ENCODE measurements at places on chromosomes 1 and 21.
A peak's percentile ranks its signal among the peaks of the same experiment; 100 is the strongest.

GRCh38 chr21:15534450-15534886 is 195.3 kb upstream of the USP25 start:
- DNase-seq, result no peak

DNA sequence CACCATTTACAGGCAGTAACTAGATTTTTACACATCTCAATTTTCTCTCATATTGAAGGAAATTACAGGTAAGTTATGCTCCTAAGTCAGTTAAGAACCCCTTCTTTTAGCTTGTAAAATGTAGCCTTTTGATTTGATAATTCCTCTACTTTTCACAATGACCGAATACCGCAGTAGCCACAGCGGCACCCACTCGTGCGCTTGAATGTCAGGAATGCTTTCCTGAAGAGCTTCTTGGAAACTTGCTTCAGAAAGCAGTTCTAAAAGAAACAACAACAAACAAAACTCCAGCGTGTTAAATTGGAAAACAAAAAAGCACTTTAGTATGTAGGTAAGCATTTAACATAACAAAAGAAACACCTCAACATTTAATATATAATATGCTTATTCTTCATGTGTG is 9.9 kb upstream of the DNTTIP2 start:
- no peak for DNase-seq

GRCh38 chr1:3132660-3133059 is 63.7 kb downstream of the PRDM16 start:
- DNase-seq, result no peak

DNA sequence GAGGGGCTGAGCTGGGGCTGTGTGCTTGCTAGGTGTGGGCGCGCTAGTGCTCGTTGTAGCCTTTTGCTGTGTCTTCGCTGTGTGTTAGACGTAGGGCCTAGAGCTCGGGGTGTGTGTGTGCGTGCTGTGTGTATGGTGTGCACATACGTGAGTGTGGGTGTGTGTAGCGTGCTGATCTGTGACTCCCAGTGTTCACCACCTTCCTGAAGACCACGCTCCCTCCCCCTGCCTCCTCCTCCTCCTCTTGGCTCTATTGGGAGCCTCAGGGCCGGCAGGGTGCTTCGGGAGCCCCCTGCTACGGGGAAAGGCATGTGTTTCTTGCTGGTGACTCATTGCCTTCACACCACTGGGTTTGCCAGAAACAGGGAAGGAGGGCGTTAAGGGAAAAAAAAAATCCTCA is 9.4 kb upstream of the KCNC4 start:
- DNase-seq, result no peak

DNA sequence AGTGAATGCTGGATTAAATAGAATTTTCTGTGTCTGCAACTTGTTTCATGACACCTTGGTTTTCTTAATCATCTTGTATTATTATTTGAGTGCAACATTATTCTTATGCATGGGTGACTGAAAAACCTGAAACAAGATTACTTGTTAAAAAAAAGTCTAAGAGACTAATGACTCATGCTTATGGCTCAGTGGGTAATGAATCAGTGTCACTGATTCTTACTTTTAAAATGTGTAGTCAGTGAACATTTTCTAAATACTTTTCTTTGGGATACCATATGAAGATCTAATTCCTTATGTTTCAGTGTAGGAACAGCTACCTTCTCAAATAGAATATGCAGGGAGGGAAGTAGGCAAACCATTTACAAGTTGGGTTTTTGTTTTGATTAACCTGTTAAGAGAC is 65.5 kb downstream of the PRKAA2 start:
- DNase-seq, result no peak

DNA sequence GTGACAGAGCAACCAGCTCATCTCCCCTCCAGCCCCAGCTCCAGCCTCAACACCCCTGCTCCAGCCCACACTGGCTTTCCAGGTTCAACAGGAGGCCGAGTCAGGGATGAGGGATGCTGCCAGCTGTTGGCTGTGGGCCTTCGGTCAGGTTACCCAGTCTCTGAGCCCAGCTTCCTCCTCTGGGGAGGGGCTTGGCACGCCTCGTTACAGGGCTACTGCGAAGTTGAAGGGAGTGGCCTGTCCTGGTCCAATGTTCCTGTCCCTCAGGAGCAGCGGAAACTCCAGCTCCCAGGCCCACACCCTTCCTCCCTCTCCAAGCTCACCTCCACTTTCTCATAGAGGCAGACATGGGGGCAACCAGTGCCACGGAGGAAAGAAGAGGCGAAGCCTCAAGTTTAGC is 15.1 kb upstream of the TAS1R2 start:
- DNase-seq, result no peak

DNA sequence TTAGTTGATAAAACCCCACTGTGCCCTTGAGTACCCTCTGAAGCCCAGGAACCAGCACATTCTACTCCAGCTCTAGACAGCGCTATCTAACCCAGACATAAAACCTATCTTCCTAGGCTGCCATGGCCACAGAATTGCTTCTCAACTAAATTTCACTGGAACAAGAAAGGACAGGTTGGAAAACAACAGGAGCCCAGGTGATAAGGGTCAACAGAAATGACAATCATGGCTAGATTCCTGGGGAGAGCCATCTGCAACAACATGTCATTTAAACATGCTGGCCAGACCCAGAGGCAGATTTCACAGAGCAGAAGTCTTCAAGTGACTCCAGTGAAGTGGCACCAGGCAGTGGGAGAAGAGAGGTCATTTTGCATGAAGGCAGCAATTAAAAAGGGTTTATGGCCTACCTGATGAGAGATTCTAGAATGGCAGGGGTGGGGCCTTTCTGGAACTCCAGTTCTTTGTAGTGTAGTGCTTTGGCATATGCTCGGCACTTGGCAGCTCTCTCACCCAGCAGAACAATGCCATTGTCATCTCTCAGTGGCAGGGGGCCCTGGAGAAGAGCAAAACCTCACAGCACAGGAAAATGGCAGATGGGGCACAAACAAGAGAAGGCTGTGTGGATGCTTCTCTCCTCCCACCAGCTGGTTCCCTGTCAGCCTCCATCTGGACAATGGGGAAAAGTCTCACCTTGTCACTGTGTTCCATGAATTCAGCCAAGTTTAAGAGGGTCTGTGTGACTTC is 9.9 kb downstream of the ANGPTL7 start:
- no peak for DNase-seq

GRCh38 chr1:58524353-58524945 is 22.1 kb downstream of the OMA1 start:
- peak; percentile 77 for DNase-seq

DNA sequence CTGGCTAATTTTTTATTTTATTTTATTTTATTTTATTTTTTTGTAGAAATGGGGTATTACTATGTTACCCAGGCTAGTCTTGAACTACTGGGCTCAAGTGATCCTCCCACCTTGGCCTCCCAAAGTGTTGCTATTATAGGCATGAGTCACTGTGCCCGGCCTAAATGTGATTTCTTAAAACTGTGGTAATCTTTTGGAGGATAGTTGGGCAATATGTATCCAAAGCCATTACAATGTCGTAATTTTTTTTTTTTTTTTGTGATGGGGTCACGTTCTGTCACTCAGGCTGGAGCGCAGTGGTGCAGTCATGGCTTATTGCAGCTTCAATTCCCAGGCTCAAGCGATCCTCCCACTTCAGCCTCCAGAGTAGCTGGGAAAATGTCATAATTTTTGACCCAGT is 14.2 kb downstream of the ETV3L start:
- DNase-seq, result no peak
